Activated CD4-positive, alpha-beta T cell treated with anti-CD3 and anti-CD28 coated beads, Interleukin-2, amount 10 ng/mL, durations not matched to agents 24 days and 14 days (primary cell): ENCODE measurements at places on chromosomes 4 and X. TPM values are rescaled to one million over a fixed set of nuclear protein-coding genes. Genes with fewer than 3 reads are reported as not detected.
A peak's percentile ranks its signal among the peaks of the same experiment; 100 is the strongest.

DNA sequence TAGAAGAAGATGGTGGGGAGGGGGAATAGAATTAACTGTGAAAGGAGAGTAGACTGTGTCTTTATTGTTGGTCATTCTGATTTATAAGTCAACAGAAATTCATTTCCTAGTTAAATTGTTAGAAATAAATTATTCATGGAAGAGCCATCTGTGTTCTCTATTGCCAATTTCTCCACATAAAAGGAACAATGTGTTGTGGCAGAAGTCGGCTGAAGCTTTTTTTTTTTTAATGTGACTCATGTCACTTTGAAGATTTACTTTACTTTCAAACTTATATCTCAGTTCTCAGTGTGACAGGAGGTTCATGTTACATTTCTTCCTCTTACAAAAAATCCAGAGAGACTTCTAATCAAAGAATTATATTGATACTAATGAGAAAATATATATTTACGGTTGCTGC lies 60.5 kb downstream of the CPE start:
- no peak for DNase-seq

DNA sequence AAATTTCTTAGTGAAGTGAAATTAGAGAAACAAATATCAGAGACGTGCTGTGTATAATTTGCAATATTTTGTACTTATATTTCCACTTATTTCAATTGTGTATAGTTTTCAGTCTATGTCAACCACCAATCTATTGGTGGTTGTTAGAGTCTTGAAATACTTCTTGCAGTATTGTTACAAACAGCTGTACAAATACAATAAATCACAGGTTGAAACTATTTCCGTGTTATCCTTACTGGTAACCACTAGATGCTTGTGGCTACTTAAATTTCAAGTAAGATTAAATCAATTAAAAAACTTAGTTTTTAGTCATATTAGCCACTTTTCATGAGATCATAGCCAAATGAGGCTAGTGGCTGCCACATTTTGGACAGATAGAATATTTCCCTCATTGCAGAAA lies 520.5 kb downstream of the GBA3 start:
- no peak for DNase-seq

DNA sequence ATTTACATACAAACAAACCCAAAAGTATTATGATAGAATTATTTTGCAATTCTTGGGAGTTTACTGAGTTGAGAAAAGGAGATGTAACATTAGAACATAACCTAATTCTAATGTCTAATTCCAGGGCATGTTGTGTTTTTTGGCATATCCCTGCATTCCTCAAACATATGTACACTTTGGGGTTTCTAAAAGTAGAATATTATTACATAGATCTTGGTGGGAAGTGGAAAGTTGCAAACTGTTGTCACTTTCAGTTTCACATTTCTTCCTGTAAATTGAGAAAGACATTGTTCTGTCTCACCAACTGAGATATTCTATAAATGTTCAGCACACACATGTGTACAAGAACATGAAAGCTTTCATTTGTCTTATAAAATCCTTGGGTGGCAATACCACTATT lies 24.4 kb upstream of the GBA3 start:
- DNase-seq = peak; percentile 56

DNA sequence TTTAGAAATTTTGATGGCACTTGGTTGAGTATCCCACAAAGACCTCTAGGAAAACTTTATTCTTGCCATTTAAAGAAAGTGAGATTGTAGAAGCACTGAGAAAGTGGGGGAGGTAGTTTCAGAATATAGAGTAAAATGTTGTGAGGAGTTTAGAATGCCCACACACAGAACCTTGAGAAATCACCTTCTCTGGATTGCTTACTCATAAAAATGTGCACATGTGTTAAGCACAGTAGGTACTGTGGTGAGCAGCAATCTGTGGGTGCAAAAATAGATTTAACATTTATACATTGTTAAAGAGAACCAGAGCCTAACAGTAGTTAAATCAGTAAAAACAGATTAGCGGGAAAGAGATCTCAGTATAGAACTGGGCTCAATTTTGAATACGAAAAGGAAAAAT lies 201.2 kb upstream of the NWD2 start:
- DNase-seq = no peak

- DNase-seq = no peak
Measured at GRCh38 chrX:47873123-47873522, 36.4 kb downstream of the ZNF81 start.

GRCh38 chr4:79022529-79022928 lies 83.3 kb upstream of the PAQR3 start:
- DNase-seq = no peak

DNA sequence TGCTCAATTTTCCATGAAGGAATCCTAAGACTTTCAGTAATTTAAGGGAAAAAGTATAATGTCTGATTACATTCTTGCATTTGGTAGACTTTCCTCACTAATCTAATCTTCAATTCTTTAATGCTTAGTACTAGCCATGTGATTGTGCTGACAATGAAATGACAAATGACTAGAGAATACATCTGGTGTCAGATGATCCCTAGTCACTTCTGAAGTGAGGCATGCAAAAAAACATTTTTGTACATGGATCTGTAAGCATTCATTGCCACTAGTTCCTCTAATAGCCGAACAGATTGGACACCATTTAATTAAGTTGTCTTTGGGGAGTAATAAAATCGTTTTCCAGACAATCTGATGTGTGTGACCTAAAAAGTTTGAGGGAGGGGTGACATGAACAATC lies 62.7 kb upstream of the NRK start:
- DNase-seq = no peak

DNA sequence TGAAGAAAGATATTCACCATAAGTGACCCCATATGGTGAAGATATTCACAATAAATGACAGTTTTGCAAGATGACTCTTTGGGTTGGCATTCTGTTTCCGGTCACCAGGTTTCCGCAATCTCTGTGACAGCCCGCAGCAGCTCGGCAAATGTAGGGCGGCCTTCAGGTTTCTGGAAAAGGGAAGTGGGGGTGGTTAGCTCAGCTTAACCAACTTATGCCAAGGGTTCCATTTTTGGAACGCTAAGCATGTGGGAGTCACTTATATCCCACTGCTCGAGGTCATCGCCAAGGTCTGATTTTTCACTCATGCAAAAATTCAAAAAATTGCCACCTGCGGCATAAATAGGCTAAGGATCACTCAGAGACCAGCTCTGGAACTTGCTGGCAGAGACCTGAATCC lies 51.0 kb downstream of the NIPAL1 start:
- DNase-seq = no peak

DNA sequence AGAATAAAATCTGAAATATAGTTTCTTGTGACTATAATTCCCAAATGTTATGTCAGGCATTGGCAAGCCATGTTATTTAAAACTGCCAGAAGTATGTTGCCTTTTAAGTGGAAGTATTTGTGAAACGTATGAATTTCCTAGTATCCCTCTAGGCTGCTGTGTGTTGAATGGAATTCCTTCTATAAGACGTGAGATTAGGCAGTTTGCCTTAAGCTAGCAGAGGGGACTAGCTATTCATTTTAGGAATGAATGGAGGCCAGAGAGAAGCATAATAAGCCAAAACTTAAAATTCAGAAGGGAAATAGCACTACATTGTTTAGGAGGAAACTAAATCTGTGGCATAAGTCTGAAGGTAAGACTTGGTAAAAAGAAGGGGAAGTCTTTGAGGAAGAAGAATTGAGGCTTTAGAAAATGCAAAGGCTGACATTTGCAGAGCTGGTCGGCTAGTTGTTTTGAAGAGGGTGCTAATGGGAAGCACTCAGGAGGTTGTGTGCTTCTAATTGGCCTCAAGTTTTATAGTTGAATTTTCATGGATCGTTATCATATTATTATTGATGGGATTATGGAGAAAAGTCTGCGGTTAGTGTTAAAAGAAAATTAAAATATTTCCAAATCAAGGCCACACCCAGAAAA lies 57.1 kb downstream of the TMEM131L start:
- DNase-seq = no peak

DNA sequence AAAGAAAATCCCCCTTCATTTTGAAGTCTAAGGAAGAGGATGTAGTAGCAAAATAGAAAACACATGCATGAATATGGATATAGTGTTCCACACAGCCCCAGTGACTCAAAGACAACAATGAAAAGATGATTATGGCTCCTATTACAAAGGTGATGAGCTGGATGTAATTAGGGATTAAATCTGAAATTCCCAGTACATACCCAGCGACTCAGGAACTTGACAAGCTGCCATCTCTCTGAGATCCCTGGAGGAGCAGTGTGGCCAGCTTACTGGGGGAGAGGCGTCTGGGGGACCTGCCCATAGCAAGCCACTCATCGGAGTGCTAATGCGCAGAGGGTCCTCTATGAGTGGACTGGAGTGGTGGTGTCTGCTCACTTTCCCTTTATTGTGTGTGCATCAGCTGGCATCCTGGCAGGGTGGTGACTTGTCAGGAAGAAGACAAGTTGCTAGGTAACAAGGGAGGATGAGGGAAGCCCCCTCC lies 42.7 kb upstream of the MGST2 start:
- no peak for DNase-seq

GRCh38 chr4:142516686-142517526 lies 329.2 kb downstream of the INPP4B start:
- no peak for DNase-seq

GRCh38 chrX:123184219-123184865 lies at the start of gene GRIA3:
Gene GRIA3, plus strand, starts transcription at chrX:123184278. Its CDS starts 258 bp downstream, at chrX:123184536.
- no peak for DNase-seq

GRCh38 chr4:69727926-69728325 lies 32.5 kb downstream of the SULT1B1 start:
- DNase-seq = no peak

DNA sequence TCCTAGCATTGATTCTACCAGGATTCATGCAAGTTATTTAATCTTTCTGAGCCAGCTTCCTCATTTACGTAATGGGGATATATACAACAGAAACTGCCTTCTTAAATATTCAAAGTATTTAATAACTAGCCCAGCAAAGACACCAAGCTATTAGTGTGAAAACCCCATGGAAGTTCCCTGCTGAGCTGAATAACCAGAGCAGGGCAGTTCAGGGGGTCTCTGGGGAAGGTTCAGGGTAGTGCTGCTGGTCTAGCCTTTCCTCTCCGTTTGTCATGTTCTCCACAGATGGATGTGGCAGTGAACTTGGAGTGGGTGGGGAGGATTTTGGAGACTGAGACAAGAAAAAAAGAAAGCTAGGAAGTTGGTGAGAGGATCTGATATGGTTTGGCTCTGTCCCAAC lies 240.8 kb upstream of the TAPT1 start:
- DNase-seq = no peak

- DNase-seq = no peak
Measured at GRCh38 chr4:6480534-6481088, 8.2 kb upstream of the PPP2R2C start.

GRCh38 chr4:69322055-69322454 lies 41.8 kb downstream of the UGT2B28 start:
- no peak for DNase-seq

GRCh38 chrX:120824021-120824420 lies 51.6 kb downstream of the CT47B1 start:
- DNase-seq = no peak

- DNase-seq = no peak
Measured at GRCh38 chrX:107574054-107574683, 54.1 kb upstream of the PRPS1 start.

DNA sequence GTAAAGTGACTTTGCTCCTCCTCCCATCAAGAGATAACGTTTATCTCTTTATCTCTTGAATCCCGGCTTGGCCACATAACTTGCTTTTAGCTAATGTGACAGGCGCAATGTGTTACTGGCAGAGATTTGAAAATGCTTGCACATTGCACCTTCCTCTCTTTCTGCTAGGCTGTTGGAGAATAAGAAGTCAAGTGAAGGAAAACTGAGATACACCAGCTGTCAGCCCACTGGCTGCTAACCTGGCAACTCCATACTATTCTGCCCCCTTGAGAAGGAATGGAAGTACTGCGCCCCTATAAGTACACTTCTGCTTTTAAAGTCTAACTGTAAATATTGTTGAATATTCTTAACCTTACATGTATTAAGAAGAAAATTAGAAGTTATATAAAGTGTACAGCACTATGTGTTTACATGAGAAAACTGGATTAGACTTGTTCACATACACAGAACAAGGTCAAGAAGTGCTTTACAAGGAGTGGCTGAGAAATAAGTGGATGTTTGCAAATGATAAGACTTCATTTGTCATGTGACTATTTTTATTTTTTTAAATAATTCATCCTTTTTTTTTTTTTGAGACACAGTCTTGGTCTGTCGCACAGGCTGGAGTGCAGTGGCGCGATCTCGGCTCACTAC lies 424.5 kb upstream of the CTSO start:
- DNase-seq = no peak

GRCh38 chr4:131091896-131092295 lies 1995.9 kb downstream of the C4orf33 start:
- DNase-seq = no peak

- no peak for DNase-seq
Measured at GRCh38 chr4:123652476-123652875, 255.9 kb downstream of the SPRY1 start.

DNA sequence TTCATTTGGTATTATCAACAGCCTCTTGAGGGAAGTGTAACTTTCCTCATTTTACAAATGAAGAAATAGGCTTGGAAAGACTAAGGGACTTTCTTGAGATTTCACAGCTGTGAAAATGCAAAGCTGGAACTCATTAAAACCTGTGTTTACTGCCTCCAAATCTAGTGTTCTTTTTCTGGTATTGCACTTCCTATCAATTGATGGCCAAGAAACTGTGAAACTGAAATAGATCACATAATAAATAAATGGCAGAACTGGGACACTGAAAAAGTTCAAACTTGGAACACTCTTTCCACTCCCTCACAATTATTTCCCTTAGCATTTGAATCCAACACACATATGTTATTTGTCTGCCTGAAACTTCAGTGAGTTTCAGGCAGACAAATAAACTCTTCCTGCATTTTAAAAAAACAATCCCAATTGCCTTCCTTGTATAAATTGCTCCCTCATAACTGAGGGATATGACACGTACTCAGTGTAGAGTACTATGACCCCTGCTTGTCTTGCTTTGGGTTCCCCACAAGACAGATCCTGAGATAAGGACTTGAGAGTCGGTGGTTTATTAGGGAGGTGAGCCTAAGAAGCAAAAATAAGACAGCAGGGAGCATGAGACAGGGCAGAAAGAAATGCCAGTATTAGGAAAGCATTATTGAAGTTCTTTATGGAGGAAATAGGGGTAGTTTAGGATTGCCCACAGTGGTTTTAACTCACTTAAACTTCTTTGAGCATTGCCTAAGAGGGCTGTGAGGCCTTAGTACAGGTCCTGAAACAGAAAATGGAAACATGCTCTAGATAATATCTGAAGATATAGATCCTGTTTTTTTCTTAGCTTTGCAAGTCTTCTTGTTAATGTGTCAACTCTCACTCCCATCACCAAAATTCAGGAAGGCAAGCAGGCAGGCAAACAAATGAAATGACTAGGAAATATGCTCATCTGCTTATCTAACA lies 33.9 kb downstream of the RTL3 start:
- DNase-seq = no peak

Gene ADH7
- not detected in 2 replicates for total RNA-seq

Gene IL2RG
- 337 and 348 TPM in 2 replicates for total RNA-seq

Gene NUP62CL
- 1.1 and 1.2 TPM in 2 replicates for total RNA-seq

Gene TCEAL3
- 0.37 and 0.59 TPM in 2 replicates for total RNA-seq

Gene PASD1
- total RNA-seq = not detected in 2 replicates

Gene ASMT
- 0.21 TPM in 1 of 2 replicates, not detected in the other for total RNA-seq

Gene ZFYVE28
- total RNA-seq = 4.4 and 4.7 TPM in 2 replicates

Gene RGN
- total RNA-seq = not detected in 2 replicates

Gene NWD2
- total RNA-seq = not detected in 2 replicates

Gene ZNF330
- total RNA-seq = 60.2 and 64.6 TPM in 2 replicates

Gene DCLK2
- total RNA-seq = not detected in 2 replicates

Gene ZBTB49
- total RNA-seq = 7.2 and 8.6 TPM in 2 replicates
